ENCODE measurements at places on chromosomes 2 and 18.

GRCh38 chr18:42078711-42079110 lies 123.7 kb downstream of the PIK3C3 start:
- peak; percentile 10 for DNase-seq

- no peak for DNase-seq
Measured at GRCh38 chr2:30436859-30437435, 10.1 kb upstream of the LCLAT1 start.

GRCh38 chr2:222754324-222754930 lies 83.0 kb downstream of the MOGAT1 start:
- no peak for DNase-seq

DNA sequence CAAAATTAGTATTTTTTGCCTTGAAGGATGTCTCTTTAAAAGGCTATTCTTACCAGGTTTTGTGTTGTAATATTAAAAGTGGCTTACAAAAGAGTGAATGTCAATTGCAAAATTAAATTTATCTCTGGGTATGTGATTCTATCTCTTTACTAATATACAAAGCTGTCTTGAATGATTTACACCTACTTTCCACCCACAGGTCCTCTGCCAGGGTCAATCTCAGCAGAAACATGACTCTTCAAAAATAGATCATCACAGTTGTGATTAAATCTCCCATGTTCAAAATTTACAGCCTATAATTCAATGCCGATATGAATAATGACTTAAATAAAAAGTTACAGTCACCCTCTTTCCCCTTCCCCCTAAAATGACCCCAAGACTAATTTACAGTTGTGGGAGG lies 78.8 kb downstream of the SLC8A1 start:
- DNase-seq = no peak

DNA sequence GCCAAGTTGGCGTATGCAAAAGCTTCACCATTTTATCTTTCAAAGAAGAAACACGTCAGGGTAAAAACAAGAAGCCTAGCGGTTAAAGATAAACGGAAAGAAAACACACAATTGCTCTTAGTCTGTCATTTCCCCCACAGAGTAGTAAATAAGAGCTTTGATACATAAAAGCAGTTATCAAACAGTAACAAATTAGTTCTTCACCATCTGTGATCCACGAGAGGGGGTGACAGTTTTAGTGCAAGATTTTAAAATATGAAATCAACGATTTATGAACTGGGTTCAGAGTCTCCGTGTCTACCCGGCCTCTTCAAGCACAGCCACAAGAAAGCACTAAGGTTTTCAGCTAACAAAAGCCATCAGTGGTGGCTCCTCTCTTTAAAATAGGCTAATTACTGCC lies 703.9 kb upstream of the ID2 start:
- DNase-seq = no peak

GRCh38 chr18:35983818-35984217 lies 11.3 kb downstream of the RMP24 start:
- peak; percentile 87 for DNase-seq

DNA sequence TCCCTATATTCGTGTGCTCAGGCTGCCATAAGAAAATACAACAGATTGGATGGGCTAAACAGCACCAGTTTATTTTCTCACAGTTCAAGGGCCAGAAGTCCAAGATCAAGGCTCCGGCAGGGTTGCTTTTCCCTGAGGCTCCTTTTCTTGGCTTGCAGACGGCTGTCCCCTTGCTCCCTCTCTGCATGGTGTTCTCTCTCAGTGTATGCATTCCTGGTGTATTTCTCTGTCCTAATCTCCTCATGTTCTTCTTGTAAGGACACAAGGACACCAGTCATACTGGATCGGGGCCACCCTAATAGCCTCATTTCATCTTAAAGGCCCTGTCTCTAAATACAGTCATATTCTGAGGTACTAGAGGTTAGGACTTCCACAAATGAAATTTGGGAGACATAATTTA lies 62.6 kb upstream of the SLC16A14 start:
- DNase-seq = no peak

DNA sequence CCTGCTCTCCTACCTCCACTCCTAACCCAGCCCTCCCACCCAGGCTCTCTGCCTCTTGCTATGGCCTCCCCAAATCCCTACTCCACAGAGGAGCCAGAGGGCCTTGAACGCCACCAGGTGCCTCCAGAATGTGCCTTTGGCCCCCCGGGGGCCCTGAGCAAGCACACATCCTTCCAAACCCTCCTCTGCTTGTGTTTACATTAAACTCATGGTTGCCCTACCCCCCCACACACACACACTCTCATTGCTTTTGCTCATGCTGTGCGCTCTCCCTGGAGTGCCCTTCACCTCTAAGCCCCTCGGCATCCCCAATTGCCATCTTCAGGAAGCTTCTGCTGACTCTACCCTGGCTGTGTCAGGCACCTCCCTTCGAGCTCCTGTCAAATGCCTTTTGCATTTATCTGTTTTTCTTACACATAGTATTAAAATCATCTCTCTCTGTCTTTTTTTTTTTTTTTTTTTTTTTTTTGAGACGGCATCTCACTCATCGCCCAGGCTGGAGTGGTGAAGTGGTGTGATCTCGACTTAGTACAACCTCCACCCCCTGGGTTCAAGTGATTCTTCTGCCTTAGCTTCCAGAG lies 16.3 kb upstream of the TET3 start:
- no peak for DNase-seq

DNA sequence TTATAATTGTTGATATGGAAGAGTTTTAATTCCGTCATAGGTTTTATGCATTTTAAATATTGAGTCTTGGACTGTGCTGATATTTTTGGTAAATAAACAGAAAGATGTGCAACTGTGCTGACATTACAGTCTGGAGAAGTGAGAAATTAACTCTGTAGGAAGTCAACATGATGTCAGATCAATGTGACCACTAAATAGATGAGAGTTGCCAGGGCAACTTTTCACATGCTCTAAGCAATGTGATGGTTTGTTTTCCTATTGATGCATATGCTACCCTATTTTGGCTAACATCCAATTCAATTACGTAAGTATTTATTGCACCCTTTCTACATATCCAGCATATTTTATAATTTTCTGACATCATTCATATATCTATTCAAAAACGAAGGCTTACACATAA lies 1109.3 kb downstream of the TSN start:
- DNase-seq = no peak

DNA sequence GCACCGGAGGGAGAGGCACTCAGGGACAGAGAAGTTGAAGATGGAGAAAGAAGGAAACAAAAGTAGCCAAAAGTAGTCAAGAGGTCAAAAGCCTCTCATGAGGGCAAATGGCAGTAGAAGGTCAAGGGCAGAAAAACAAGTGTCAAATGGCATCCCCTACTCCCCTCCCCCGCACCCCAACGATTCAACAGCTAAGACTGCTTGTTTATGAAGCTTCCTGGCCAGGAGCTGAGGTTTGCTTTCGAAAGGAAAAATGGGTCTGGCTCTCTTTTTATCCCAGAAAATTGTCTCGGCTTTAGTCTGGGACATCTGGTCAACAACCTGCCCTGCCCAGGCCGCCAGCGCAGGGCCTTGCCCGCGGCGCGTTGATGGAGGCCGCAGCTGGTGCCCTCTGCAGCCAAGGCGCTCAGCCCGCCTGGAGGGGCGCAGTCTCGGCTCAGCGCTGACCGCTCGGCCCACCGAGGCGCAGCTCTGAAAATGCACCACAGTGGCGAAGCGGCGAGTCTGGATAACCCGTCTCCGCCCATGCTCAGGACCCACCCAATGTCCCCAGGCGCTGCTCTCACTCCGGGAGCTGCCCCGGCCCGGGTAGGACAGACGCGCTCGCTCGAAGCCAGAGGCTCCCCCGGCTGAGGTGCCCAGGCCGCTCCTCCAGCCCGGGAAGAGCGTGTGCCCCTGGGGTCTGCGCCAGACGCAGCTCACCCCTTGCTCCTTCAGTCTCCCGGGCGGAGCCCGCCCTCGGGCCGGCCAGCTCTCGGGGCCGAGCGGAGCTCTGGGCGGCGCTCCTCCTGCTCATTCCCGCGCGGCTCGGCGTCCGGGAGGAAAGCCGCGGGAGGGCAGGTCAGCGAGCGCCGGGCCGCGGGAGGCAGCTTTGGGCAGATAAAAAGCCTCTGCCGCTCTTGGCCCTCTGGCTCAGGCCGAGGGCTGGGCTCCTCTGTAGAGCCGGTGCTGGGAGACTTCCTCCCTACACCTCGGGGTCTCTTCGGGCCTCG lies 1.8 kb upstream of the TBR1 start:
- peak; percentile 66 for DNase-seq

- peak; percentile 72 for DNase-seq
Measured at GRCh38 chr2:96407041-96407918, 71.7 kb downstream of the NCAPH start.

GRCh38 chr2:27320958-27321543 lies 1.8 kb downstream of the MPV17 start:
- DNase-seq = peak; percentile 99

GRCh38 chr2:140457483-140457882 lies 1673.3 kb downstream of the LRP1B start:
- DNase-seq = no peak

GRCh38 chr2:10362096-10362897 lies 59.6 kb downstream of the HPCAL1 start:
- DNase-seq = no peak

- DNase-seq = no peak
Measured at GRCh38 chr18:9209279-9209678, 72.7 kb downstream of the ANKRD12 start.

GRCh38 chr2:144102386-144102785 lies 417.5 kb downstream of the ZEB2 start:
- no peak for DNase-seq

GRCh38 chr2:151777487-151777886 lies 43.2 kb upstream of the NEB start:
- no peak for DNase-seq

DNA sequence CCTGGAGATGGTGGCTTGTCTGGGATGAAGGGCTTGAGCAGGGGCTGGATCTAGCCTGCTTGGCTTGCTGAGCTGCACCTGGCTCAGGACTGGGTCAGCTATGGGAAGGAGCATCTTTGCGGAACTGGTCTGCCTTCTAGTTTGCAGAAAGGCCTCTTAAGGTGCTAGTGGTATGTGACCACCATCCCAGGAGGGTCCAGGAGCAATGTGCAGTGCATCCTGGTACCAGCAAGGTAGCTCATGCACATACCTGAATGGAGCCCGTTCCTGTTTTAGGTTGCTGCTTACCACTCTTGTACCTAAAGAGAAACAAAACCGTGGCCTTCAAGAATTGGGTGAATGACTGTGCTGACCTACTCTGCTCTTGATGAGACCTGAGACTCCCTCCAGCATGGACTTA lies 118.6 kb upstream of the PELI1 start:
- no peak for DNase-seq

- DNase-seq = no peak
Measured at GRCh38 chr2:164243315-164243714, 378.0 kb downstream of the GRB14 start.

- no peak for DNase-seq
Measured at GRCh38 chr2:107361751-107362381, 464.8 kb upstream of the RGPD4 start.

DNA sequence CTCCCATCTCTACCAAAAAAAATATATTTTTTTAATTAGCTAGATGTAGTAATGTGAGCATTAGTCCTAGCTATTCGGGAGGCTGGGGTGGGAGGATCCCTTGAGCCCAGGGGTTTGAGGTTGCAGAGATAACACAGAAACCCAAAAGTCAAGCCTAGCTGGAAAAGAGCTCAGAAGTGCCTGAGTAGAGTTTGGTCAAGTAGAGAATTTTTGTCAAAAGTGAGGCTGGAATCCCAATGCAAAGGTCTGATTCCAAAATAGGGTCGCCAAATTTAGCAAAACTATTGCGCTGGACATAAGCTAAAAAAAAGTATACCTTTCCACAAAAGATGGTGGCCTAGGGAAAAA lies 15.5 kb upstream of the MSH6 start:
- no peak for DNase-seq

- peak; percentile 35 for DNase-seq
Measured at GRCh38 chr18:59517446-59518165, 158.5 kb upstream of the LMAN1 start.

DNA sequence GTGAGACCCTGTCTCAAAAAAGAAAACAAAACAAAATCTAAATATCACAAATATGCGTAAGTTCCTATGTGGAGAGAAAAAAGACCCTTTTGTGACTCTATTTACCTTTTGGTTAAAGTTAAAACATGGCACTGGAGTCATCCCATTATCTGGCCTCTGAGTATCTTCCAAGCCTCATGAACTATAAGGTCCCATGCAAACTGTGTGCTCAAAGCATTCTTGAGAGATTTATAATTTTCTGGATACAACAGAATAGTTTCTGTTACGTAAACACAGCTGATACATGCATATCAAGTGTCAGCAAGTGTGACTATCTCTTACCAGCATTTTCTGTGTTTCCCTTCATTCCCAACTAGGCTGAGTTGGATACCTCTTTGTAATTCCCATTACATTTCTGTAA lies 8.8 kb upstream of the NOSTRIN start:
- no peak for DNase-seq

- no peak for DNase-seq
Measured at GRCh38 chr2:132595693-132596092, 74.3 kb downstream of the LYPD1 start.

- DNase-seq = no peak
Measured at GRCh38 chr2:181268174-181268867, 188.9 kb upstream of the ITGA4 start.

GRCh38 chr2:151809073-151809383 lies 19.2 kb downstream of the ARL5A start:
- DNase-seq = no peak

GRCh38 chr18:67305466-67305865 lies 211.1 kb downstream of the DSEL start:
- no peak for DNase-seq

DNA sequence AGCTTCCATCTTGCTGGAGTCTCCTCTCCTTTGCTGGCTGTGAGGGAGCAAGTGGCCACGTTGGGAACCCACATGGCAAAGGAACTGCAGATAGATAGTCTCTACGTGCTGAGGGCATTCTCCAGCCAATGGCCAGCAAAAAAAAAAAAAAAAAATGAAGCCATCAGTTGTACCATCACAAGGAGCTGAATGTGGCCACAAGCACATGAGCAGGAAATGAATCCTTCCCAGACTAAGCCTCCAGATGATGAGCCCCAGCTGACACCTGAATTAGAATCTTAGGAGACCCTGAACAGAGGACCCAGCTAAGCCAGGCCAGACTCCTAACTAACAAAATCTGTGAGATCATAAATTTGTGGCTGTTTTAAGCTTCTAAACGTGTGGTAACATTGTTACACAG lies 57.9 kb downstream of the SPIRE1 start:
- DNase-seq = peak; percentile 23

GRCh38 chr2:237886685-237887481 lies 27.5 kb downstream of the RAMP1 start:
- DNase-seq = no peak

- DNase-seq = no peak
Measured at GRCh38 chr2:211724933-211725332, 813.7 kb downstream of the ERBB4 start.

DNA sequence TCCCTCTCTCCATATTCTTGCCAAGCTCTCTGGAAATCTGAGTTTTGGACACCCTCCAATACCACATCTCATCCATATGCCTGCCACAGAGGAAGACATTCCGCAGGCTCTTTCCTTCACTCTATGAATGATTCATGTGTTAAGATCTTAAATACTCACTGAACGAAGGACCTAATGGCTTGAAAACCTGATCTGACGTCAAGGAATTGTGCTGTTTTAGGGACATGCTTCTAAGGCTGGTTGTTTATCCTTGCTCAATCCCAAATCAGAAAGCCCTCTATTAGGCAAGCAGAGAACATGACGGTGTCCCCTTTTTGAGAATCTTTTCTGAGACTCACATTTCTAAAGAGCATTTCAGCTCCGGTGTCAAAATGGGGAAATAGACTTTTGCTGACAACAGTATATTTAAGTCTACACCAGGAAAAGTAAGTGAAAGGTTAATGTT lies 83.7 kb upstream of the GALNT5 start:
- peak; percentile 98 for DNase-seq

Data from EL (cell line).